NCI-H526 (cell line): ENCODE measurements at places on chromosomes 6 and 20.

GRCh38 chr20:47489448-47489872, 12.2 kb upstream of the NCOA3 start:
- DNase-seq, result no peak

DNA sequence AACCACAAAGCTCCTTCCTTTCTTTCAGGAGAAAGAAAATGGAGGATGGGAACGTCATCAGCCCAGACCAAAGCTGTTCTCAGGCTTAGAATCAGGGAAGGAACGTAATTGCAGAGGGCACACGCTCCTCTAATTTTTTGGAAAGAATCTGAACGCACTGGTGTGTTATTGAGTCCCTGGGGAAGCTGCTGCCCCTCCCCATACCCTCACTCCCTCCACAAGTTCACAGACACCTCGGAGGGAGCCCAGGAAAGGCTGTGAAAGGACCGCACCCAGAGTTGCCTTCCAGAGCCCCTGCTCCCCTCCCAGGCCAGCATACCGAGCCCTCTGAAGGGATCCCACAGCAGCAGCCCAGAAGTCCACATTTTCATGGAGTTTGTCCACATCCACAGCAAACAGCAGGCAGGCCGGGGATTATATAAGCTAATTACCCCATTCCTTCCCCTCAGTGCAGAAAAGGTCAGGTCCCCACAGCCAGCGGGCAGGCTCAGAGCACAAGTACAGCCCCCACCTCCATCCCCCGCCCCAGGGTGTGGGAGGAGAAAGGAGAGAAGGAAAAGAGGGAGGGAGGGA, 53.7 kb downstream of the ANKRD60 start:
- DNase-seq, result no peak

DNA sequence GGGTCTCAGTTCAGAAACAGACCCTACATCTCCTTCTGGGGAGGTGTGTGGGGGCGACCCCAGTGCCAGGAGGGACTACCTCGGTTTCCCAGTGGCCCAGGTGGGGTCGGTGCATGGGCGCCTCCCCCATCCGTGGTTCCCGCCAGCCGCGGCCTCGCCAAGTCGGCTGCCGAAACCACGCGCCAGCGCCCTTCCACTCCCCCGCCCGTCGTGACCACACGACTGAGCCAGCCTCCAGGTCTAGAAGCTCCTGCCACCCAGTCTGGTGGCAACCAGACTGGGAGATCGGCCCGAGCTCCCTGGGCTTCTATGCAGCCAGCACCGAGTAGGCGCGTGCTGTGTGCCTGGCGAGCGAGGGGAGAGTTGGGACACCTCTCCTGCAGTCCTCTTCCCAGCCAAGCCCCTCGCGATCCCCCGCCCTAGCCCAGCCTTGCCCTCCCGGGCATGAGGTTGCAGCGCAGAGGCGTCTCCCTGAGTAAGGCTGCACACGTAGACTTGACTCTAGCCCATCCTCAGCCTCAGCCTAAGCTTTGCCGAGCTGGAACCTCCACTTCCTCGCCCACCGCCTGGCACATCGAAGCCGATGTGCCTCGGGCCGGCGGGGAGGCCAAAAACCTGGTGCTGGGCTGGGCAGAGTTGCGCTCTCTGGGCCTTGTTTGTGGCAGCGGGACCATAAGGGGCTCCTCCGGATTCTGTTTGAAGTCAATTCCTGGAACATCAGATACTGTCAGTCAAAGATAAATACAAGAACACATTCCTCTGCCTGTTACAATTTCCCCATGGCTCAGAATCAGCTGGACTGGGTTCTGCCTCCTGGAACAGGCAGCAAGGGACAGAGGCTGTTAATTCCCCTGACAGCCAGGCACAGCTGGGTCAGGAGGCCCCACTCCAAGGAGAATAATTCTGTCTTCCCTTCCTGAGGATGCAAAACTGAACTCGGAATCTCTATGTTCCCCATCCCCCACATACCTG, 1.5 kb upstream of the CPNE5 start:
- peak; percentile 59 for DNase-seq

DNA sequence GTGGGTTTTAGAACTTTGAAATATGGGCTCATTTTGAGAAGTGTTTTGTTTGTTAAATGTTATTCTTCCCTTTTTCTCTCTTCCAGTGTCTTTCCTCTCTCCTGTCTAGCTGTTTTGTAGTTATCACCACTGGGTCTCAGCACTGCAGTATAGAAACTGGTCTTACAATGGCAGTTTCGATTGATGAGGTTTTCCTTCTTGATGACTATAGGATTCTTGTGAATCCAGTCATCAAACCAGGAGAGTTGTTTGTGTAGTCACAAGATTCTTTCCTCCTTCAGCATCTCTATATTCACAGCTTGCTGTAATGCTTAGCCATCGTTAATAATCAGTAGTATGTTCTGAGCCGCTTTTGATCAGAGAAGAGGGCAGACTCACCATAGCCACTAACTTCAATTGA, 172.3 kb downstream of the OGFRL1 start:
- DNase-seq, result no peak

DNA sequence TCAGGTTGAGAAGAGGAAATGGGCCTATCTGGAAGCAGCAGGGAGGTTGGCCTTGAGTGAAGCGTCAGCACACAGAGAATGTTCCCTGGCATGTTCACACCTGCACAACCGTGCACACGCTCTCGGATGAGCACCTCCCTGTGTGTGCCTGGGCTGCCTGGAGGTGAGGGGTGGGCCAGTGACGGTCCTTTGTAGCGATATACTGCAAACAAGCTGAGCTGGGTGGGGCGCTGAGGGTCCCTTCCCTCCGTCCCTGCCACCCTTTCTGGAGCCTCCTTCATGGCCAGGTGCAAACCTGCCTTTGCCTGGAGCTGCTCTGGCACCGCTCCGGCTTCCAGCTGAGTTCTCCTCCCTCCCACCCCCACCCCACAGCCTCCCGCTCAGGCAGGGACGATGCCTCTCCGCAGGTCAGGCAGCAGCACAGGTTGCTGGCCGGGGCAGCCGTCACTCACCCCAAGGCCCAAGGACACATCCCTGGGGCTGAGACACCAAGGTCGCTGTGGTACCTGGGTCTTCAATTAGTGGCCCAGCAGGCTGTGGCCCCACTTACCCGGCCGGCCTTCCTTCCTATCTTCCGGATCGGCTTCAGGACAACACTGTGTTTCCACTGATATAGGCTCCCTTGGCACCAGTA, 111.6 kb downstream of the ERMARD start:
- no peak for DNase-seq

DNA sequence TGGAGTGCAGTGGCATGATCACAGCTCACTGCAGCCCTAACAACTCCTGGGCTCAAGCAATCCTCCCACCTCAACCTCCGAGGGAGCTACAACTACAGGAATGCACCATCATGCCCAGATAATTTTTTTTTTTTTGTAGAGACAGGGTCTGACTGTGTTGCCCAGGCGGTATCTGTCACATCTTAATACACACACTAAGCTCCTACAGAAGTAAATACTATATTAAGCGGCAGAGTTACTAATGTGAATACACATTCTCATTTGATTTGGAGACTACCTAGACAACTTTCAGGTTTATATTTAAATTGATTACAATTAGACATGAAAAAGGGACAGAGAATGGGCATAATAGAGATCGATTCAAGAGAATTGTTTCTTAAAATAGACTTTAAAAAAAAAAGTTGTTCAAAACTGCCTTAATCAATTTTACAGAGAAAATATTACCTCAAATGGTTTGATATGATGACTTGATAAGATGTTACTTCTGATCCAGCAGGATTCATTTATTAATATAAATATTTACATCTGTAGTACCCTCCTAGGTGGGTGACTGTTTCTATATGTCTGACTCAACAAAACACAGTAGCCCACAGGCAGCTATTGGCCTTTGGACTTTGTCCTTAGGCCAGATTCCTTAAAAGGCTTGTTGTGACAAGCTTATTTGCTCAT, 7.1 kb upstream of the LOC128125822 start:
- no peak for DNase-seq

- peak; percentile 42 for DNase-seq
Observed at GRCh38 chr6:115544765-115545671, 515.7 kb downstream of the FRK start.

- DNase-seq, result peak; percentile 10
Observed at GRCh38 chr20:53867741-53868351, 202.5 kb downstream of the BCAS1 start.

DNA sequence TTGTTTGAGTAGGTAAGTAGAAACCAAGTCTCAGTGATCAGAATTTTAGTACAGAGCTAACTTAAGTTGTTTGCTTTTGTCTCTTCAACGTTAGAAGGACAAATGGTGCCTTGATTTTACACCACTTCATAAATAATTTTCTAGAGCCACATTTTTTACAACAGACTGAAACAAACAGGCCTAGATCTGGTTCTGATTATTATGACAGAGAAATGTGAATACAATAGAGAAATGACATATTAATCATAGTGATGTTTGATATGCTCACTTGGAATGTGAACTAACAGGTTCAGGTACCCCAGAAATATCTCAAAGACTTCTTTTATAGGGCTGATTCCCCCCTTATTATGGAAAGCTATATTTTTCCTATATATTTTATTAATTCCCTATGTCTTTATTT, 760.6 kb downstream of the KIF16B start:
- DNase-seq, result no peak

GRCh38 chr6:69390125-69390524, 406.7 kb downstream of the LMBRD1 start:
- no peak for DNase-seq

GRCh38 chr20:38604873-38605303, 3.3 kb downstream of the ARHGAP40 start:
- no peak for DNase-seq

DNA sequence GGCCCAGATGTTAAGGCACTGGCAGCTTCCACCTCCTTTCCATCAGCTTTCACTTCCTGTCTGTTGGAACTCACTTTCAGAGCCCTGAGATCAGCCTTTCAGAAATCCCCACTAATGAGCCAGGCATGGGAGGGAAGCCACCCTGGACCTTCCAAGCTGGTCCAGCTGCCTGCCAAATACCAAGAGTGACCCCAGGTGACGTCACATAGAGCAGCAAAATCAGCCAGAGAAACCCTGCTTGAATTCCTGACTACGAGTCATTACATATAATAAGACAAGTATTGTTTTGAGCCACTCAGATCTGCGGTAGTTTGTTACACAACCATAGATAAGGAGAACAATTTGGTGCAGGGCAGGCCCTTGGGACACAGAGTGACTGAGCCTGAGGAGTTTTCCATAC, 556.0 kb upstream of the JAG1 start:
- DNase-seq, result no peak

DNA sequence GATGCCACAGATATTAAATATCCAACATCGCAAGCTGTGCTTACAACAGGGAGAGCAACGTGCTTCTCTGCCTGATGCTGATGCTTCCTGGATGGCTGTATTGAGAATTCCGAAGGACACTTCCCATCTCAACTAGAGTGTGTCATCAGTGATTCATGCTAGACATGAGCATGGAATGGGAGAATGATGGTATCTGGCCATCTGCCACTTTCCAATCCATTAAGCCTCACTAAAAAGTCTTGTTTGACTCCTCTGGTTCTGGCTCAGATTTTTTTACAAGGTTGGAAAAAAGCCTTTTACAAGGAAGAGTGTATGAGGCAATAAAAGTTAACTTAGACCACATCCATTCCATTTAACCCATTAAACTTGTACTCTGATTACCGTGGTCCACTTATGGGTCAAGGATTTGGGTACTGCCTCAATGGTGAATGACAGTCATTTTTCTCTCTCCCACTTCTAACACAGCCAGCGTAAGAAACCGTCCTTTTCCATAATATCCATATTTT, 265.3 kb downstream of the UST start:
- no peak for DNase-seq

DNA sequence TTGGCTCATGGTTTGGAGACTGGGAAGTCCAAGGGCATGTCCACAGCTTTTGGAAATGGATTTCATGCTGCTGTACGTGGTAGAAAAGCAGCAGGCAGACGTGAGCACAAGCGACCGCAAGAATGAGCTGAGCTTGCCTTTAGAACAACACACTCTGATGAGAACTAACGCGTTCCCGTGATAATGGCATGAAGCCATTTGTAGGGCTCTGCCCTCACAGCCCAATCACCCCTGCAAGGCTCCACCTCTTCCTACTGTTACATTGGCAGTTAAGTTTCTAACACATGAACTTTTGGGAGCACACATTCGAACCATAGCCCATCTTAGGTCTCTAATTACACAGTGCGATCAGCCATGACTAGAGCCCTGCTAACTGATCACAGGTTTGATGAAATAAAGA, 107.5 kb upstream of the TMEM170B start:
- DNase-seq, result no peak

DNA sequence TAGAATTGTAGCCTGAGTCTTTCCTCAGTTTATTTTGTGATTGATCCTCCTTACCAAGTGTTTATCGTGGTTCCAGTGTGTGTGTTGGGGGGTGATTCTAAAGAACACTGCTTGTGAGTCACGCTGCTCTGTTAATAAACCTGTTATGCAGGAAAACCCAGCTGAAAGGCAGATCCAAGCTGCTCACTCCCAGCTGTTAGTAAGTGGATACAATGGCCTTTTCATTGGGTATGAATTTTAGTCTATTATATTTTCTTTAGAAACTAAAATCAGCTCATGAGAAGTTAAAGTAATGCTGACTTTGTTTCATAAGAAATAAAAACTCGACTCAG, 12.2 kb upstream of the DSTN start:
- peak; percentile 16 for DNase-seq

DNA sequence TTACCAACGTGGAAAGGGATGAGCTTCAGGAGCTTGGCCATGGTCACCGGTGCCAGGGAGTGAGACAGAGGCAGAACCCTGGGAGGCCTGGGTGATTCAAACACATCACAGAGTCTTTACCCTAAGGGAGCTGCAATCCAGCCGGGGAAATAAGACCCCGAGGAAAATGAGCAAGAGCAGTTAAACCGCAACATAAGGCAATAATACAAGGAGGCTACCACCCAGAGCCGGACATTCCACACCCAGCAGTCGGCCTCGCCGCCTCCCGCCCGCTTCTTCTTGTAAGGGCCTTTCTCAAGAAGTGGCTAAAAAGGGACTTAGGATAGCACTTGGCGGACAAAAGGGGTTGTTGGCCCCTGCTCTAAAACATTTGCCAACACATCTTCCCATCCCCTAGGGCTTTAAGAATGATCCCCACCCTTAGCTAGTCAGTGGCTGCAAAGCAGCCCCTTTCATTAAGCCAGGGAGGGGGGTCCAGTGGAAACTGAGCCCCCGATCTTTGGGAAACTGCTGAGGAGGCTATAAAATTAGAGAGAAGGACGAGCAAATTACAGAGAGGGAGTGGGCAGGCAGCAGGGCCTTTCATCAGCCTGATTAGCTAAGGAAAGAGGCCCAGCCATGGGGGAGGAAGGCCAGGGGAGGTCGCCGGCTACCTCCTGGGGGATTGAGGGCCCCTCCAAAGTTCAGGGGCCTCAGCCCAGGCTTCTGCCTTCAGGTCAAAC, 34.3 kb downstream of the SNX5 start:
- no peak for DNase-seq
